ENCODE measurements at places on chromosomes 6 and 20.

- peak; percentile 94 for DNase-seq
Observed at GRCh38 chr20:51221791-51222408, 199.0 kb upstream of the KCNG1 start.

DNA sequence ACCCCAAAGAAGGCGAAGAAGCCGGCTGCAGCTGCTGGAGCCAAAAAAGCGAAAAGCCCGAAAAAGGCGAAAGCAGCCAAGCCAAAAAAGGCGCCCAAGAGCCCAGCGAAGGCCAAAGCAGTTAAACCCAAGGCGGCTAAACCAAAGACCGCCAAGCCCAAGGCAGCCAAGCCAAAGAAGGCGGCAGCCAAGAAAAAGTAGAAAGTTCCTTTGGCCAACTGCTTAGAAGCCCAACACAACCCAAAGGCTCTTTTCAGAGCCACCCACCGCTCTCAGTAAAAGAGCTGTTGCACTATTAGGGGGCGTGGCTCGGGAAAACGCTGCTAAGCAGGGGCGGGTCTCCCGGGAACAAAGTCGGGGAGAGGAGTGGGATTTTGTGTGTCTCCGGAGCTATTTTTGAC lies 69.6 kb downstream of the HFE start:
- DNase-seq: peak; percentile 60

- peak; percentile 56 for DNase-seq
Observed at GRCh38 chr6:135012764-135013163, 41.9 kb downstream of the HBS1L start.

DNA sequence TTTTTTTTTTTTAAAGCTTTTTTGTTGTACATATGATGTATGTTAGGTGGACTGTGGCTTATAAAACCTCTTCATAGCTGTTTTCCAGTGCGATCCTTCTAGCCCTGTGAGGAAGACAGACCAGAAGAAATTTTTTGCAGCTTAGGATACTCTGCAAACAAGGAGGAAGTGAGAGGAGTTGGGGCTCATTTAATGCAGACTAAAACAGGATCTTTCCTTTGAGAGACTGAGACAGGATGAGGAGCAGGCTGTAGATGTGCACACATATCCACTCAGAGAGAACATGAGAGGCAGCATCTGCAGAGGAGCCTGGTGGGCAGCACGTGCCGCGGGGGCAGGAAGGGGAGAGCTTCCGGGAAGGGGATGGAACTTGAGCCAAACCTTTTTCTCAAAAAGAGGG lies 45.7 kb downstream of the PPARD start:
- no peak for DNase-seq

- DNase-seq: no peak
Observed at GRCh38 chr6:168274037-168274952, 45.3 kb downstream of the DACT2 start.

DNA sequence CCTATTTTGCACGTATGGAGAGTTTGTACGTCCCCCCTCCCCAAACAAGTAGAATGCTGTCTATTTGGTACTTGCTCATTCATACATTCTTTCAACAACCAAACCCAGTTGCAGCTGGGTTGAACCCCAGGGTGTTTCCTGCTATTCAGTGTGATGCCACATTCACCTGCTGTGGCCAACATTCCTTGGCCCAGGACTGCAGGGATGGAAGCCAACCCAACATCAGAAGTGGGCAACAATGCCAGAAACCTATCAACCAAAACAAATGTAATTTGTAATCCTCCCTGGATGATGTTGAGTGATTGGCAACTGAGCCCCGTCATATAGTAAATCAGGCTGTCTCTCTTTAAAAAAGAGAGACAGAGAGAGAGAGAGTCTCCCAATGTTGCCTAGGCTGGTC lies 8.9 kb downstream of the NT5E start:
- DNase-seq: peak; percentile 60

- DNase-seq: no peak
Observed at GRCh38 chr20:25205277-25206062, 10.0 kb downstream of the ENTPD6 start.

DNA sequence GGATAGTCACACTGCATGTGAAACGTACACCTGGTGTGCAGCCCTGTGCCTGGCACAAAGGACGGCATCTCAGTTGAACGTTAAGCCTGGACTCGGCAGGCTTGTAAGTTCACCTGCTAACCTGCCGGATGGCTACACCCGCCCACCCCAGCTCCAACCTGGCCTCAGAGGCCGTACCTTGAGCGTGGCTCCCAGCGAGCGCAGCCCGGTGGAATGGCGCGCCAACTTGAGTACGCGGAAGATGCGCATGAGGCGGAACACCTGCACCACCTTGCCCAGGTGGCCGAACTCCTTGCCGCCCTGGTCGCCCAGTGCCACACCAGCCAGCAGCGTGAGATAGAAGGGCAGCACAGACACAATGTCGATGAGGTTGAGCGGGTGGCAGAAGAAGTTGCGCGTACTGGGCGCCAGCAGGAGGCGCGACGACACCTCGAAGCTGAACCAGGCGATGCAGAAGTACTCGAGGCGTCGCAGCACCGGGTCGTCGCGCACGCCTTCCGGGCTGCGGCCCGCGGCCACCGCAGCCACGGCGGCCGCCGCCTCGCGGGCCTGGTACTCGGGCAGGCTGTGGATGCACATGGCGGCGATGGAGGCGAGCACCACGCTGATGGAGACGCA lies 3.3 kb downstream of the KCNS1 start:
- DNase-seq: peak; percentile 19

DNA sequence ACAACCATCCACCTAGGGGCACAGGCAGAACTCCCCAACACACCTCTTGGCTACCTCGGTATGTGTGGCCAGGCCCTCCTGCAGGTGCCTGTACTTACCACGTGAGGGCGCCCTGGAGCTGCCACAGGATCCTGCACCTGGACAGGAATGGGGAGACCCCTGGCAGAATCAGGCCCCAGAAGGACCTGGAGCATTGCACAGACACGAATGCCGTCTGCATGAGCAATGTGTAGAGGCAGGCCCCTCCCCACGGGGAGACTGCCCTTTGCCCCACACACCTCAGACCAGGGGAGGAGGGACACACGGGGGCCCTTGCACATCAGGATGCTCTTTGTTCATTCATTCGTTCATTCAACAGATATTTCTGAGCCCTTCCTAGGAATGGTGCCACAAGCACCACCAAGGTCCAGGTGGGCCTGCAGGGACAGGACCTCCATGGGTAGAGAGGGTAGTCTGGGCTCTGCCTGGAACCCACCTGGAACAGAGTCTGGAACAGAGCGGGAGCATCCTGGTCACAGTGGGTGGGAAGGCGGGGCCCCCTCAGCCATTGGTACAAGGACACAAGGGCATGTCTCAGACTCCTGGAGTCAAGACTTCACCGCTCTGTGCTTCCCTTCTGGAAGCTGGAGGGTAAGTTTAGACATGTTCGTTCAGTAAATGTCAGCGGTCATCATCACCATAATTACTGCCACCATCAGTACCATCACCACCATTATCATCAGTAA lies 32.3 kb downstream of the YTHDF1 start:
- peak; percentile 9 for DNase-seq

GRCh38 chr20:13418263-13419229 lies 197.5 kb downstream of the ISM1 start:
- DNase-seq: peak; percentile 7

DNA sequence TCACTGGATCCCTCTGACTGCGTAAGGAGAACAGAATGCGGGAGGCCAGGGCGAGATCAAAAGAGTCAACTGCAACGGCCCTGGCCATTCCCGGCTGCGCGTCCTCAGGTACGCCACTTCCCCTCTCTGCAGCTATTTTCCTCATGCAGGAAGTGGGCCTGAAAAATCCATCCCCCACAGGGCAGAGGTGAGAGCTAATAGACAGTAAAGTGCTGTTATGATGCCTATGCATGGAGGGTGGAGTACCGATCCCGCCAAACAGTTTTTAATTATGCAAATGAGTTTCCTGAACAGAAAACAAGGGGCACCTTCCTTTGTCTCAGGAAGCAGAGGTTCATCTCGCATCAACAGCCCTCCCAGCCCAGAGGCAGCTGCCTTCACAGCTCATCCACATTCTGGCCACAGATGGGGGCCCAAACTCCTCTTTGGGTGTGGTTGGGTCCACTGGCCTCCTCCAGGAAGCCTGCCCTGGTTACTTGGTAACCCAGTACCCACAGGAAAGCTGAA lies 9.3 kb downstream of the PREX1 start:
- no peak for DNase-seq

DNA sequence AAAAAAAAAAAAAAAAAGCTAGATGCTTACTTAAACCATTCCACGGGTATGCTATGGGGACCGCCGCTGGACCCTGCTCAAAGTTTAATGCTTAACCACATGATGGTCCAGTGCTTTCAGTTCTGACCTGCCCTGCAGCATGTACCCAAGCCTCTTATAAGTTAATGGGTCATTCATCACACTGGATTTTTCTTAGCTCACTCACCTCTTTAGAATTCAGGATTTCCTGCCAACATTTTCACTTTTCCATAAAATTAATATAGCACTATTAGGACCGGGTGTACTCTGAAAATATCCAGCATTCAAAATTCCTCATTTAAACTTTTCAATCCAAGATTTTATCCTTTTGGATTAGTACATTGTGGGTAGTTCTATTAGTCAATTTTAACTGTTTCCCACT lies 140.8 kb downstream of the ALDH8A1 start:
- DNase-seq: peak; percentile 53

DNA sequence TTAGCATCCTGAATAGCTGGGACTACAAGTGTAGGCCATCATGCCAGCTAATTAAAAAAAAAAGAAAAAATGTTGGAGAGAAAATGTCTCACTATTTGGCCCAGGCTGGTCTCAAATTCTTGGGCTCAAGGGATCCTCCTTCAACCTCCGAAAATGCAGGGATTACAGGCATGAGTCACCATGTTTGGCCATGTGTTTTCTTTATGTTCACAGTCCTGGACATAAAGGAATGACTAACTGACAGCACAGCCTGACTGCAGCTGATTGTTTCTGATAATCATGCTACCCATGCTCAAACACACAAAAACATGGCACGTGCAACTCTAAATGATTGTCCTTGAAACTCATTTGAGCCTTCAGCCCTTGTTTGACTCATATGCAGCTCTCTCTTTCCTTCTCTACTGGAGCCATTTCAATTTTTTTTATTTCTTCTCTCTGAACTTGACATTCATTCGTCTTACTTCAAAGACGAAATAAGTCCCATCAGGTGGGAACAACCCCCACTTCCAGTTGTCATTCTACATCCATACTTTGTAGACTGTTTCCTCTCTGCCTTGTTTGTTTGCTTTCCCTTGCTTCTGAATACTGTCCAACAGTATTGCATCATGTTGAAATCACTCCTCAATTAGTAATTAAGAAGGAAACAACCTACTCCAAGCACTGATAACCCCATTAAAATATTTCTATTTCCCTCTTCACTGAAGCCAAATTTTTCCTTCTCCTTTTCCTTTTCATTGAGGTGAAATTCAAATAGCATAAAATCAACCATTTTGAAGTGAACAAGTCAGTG lies 413.0 kb downstream of the BMP2 start:
- peak; percentile 75 for DNase-seq

DNA sequence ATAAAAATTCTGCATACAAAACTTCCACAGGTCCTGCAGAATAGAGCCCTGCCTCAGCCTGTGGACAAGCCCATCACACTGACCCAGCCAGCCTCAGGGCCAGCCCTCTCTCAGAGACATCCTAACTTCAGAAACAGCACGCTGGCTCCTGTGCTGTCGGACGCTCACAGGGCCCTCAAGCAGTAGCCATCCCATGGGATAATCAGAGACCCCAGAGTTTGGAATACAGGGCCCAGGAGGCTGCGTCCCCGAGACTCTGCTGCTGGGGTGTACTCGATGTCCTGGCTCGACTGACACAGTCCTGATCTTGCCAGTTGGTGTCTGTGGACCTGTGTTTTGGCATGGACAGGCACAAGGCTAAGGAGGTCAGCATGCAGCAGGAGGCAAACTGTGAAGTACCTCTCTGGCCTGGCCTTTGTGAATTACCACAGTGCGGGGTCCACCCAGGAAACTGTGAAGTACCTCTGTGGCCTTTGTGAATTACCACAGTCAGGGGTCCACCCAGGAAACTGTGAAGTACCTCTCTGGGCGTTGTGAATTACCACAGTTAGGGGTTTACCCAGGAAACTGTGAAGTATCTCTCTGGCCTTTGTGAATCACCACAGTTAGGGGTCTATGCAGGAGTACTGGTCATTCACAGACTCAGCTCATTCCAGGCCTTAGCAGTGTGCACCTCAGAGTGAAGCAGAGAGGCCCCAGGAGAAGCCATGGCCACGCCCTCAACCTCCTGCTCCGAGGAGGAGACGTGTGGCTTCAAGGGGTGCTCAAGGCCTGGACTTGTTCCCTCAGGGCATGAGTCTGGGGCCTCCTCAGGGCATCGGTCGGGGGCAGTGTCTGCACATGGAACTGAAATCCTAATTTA lies 212.4 kb downstream of the SYNDIG1 start:
- DNase-seq: no peak

DNA sequence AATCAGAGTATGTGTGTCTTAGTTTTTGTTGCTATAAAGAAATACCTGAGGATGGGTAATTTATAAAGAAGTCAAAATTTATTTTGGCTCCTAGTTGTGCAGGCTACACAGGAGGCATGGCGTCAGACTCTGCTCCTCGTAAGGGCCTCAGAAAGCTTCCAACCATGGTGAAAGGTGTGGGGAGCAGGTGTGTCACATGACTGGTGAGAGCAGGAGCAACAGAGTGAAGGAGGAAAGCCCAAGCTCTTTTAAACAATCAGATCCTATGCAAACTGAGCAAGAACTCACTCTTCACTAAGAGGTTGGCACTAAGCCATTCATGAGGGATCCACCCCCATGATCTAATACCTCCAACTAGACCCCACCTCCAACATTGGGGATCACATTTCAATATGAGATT lies 1524.3 kb downstream of the HACE1 start:
- no peak for DNase-seq

DNA sequence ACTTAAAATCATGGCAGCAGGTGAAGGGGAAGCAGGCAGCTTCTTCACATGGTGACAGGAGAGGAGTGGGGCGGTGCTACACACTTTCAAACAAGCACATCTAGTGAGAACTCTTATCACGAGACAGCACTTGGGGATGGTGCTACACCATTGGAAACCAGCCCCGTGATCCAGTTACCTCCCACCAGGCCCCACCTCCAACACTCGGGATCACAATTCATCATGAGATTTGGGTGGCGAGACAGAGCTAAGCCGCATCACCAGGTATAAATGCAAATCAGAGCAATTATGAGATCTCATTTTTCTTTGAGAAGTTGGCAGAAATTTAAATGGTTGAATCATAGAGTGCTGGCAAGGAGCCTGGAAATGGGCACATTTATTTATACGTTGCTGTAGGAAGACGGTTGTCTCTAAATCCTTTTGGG lies 31.4 kb downstream of the IGF2R start:
- no peak for DNase-seq

- peak; percentile 51 for DNase-seq
Observed at GRCh38 chr6:901696-902460, 208.9 kb upstream of the EXOC2 start.

DNA sequence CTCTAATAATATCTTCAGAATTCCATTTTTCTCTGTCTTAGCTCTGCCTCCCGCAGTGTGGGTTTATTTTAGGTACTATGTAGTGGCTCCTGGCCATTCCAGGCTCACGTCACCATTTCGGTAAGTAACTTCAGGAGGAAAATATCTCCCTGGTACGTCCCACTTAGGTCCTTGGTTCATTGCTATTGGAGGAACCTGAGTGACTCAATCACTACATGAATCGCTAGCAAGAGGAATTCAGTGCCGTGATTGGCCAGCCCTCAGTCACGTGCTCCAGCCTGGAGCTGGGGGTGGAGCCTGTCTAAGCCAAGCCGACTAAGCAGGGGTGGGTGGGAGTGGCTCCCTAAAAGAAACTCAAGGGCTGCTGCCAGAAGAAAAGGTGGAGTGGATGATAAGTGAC lies 67.3 kb upstream of the E2F3 start:
- no peak for DNase-seq

Data from fibroblast of upper back skin (primary cell).